ENCODE measurements at places on chromosomes 12 and 14.

- no peak for DNase-seq
These were observed 286.7 kb upstream of the GRIP1 start for GRCh38 chr12:66965621-66966020.

- no peak for DNase-seq
These were observed 113.1 kb downstream of the FBXL14 start for GRCh38 chr12:1481326-1481725.

- DNase-seq: no peak
These were observed 139.8 kb downstream of the DACT1 start for GRCh38 chr14:58777541-58777979.

DNA sequence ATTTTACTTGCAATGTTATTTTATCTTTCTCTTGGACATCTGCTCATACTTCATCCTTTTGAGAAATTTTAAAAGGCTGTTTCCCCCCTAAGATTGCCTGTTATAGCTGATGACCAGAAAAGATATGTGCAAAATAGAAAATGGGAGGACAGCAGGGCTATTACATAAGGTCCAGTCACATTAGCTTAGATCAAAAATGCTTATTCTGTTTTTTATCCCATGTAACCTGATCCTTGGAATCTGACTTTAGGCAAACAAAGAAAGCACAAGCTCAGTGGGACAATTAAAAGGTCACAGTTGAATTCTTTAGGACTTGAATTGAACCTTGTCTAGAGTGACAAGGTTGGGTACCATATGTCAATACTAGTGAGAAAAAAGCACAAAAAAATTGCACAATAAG lies 65.1 kb upstream of the TRHDE start:
- no peak for DNase-seq

- no peak for DNase-seq
These were observed 47.6 kb upstream of the PSMA6 start for GRCh38 chr14:35244542-35244941.

DNA sequence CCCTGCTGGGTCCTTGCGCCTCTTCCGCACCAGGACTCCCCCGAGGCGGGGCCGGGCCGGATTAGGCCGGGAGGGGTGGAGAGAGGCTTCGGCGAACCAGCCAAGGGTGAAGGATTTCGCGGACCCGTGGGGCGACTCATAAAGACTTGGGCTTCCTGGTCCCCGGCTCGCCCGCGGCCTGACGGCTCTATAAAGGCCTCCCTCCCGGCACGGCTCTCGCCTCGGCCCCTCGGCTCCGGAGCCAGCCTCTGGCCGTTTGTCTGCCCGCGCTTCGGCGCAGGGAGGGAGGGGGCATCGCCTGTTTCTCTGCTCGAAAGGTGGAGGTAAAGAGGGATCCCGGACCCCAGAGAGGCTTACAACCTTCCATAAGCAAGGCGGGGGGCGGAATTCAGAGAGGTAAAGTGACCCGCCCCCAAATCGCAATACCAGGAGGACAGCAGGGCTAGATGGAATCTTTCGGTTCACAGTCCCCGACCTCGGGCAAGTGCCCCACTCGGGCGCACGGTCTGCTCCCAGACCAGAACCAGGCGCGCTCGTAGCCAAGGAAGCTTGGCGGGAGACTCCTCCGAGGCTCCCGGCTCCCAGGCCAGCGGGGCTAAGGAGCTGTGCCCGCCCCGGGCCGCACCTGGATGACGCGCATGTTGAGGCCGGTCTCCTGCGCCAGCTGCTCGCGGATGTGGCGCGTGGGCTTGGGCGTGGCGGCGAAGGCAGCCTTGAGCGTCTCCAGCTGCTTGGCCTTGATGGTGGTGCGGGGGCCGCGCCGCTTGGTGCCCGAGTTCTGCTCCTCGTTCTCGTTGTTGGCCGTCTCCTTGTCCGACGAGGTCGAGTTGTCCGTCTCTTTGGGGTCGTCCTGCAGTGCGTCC lies 3.9 kb downstream of the LHX5 start:
- DNase-seq: no peak

GRCh38 chr12:58176296-58176869 lies 235.0 kb downstream of the ATP23 start:
- no peak for DNase-seq

DNA sequence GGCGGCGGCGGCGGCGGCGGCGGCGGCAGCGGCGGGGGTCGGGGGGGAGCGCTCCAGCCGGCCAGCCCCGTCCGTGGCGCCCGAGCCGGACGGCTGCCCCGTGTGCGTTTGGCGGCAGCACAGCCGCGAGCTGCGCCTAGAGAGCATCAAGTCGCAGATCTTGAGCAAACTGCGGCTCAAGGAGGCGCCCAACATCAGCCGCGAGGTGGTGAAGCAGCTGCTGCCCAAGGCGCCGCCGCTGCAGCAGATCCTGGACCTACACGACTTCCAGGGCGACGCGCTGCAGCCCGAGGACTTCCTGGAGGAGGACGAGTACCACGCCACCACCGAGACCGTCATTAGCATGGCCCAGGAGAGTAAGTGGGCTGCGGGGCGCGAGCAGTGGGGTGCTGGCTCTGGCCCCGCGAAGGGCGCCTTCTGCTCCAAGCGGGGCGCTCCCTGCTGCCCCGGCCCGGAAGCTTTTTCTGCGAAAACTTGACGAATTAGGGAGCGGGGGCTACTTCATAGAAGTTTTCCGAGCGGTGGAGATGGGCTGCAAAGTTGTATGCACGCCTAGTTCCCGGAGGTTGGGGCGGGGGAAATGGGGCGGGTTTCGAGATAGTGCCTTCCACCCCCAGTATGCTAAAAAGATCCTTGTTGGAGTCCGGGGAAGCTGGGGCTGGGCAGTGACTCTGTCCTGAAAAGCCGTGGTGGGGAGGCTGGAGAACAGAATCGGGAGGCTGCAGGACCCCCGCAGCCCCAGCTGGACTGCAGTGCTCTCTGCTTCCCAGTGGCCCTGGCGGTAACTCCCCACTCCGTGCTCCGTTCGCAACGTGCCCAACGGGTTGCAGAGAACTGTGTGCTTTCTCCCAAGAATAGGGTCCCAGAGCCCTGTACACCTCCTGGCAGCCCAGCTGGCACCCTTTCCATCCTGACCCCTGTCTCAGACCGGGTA lies 751 bp downstream of the GDF11 start:
- DNase-seq: peak; percentile 21

DNA sequence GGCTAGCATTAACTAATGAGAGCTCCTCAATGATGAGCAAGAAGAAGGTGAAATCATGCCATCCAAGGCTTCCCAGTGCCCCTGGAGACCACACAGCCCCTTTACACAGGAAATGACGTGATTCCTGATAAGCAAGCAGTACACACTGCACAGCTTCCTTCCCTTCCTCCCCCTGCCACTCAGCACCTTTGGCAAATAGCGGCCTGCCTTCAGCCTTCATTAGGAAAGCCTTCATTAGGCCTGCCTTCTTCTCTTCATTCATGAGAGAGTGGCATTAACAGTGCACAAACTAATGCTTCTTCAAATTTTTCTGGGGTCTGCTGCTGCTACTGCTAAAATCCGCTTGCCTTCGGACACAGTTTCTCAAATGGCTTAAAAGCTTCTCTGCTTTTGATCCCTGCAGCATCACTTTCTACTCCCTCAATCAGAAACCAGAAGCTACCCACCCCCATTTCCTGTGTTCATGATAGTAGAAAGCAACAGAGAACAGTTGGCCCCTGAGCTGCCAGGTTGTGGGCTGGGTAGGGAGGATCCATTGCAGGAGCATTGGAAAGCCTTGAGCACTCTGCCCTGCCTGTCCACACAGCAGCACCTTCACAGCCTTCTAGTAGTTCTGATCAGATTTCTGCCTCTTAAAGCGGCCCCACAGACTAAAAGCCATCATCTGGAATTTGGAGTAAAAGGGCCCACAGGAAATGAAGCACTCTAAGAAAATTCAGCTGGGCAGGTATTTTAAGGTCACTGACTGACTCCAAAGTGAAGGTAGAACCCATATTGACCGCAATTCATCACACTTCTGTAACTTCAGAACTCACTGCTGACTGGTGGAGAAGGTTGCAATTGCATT lies 103.8 kb upstream of the ETV6 start:
- no peak for DNase-seq

DNA sequence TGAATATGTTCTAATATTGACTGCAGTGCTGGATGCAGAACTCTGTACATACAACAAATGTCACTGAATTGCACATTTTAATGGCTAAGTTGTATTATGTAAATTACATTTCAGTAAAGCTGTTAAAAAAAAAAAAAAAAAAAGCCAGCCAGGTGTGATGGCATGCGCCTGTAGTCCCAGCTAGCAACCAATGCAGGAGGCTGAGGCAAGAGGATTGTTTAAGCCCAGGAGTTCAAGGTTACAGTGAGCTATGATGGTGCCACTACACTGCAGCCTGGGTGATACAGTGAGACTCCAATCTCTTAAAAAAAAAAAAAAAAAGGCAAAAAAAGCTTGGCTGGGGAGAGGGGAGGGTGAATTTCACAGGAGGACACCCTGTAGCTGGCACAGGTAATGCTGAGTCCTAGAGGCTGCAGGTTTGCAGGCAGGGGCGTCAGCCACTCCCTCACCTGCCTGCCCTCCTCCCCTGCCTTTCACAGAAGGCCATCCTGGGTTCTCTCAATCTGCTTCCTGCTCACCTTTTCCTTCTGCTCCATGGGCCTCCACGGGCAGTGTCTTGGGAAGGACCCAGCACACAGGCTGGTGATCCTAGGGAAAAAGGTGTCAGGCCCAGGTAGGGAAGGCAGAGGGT lies 40.7 kb downstream of the TESC start:
- DNase-seq: no peak

GRCh38 chr12:47360771-47361388 lies 281.1 kb upstream of the AMIGO2 start:
- peak; percentile 14 for DNase-seq

DNA sequence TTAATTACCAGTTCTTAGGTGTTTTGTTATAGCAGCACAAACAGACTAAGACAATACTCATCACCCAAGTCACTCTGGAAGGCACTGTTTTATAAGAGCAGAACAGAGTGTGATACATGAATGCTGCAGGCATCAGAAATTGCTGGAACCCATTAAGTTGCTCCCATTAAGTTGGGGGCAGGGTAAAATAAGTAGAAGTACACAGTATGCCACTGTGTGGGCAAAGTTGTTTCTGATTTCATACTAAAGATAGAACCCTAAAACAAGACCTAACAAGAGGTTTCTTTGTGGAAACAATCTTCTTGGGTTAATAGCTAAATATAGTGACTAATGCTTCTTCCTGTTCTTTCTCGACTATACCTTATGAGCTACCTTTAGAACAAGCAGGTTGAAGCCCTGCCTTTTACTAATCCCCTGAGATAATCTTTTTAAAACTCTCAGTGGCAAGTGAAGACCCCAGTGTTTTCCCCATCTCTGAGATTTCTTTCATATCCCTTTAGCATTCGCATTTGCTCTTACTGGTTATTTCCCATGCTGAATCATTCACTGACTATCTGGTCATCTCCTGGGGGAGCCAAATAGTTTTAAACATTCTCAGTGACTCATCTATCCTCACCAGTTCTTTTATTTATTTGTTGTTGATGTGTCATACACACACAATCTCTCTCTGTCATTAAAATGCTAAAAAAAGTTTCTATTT lies 52.3 kb downstream of the SOCS2 start:
- no peak for DNase-seq

Measured in activated CD4-positive, alpha-beta T cell treated with anti-CD3 and anti-CD28 coated beads, Interleukin-2, amount 50 U/mL, for 4 hours (primary cell).